WTC11 (cell line): ENCODE measurements at places on chromosomes 3 and 15.

DNA sequence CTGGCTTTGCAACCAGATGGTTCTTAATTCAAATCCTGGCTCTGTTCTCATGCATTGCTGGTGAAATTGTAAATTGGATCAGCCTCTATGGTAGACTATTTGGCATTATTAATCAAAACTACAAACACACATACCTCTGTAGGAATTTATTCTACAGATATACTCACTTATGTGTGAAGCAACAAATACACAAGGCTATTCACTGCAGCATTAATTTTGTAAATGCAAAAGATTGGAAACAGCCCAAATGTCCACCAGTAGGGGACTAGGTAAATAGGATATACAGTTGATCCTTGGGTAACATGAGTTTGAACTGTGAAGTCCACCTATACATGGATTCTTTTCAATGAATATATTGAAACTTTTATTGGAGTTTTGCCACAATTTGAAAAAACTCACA, 29.5 kb upstream of the LCTL start:
- no peak for DNase-seq

DNA sequence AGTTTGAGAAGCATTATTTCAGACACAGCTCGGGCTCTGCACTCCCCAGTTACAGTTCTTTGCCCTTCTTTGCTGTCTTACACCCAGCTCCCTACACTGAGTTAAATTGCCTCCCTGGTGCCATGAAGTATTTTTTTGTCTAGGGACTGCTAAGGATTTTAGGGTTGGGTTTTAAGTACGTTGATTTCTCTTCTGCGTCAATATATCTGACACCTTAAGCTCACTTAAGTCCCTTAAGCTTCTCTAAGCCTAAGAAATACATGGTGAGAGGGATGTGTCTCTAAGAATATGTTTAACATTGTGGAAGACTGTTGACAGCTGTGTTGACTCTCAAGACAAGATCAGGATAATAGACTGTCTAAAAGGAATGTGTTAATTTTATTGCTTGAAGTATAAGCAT, 400.5 kb downstream of the PTPRG start:
- no peak for DNase-seq

- DNase-seq: no peak
Observed at GRCh38 chr3:51382076-51382745, 2.9 kb upstream of the MANF start.

GRCh38 chr3:106715286-106715685, 662.0 kb upstream of the CCDC54 start:
- DNase-seq: no peak

DNA sequence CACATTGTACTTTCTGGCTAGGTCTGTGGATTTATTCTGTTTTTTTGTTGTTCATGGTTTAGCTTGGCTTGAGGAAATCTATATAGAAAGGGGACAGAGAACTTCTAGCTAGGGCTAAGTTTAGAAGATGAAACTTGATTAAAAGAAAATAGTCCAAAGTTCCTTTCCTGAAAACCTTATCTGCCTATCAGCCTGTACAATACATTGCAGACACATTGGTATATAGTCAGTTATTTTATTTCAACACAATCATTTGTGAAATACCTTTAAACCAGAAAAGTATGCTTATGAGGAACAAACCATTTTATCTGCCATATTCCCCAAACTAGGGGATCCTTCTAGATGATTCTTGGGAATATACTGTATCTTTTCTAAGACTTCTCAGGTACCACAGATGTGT, 147.3 kb upstream of the CGNL1 start:
- DNase-seq: no peak

DNA sequence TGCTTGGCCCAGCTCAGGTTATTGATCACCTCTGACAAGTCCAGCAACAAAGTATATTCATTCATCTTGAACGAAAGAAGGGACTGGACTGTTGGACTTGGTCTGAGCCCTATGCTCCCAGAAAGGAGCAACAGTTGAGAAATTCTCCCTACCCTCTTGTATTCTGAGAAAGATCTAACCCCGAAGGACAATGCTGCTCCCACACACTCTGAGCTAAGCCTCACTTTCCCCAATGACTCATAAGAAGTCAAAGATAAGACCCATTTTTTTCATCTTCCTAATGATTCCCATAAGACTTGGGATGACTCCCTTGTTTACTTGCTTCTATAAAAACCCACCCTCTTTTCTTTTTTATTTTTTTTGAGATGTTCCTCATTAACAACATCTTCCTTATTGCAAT, 549.4 kb upstream of the MDFIC2 start:
- no peak for DNase-seq

- DNase-seq: peak; percentile 67
Observed at GRCh38 chr15:79089331-79089889, 1.2 kb downstream of the RASGRF1 start.

- DNase-seq: no peak
Observed at GRCh38 chr15:53400986-53401385, 358.5 kb downstream of the WDR72 start.

DNA sequence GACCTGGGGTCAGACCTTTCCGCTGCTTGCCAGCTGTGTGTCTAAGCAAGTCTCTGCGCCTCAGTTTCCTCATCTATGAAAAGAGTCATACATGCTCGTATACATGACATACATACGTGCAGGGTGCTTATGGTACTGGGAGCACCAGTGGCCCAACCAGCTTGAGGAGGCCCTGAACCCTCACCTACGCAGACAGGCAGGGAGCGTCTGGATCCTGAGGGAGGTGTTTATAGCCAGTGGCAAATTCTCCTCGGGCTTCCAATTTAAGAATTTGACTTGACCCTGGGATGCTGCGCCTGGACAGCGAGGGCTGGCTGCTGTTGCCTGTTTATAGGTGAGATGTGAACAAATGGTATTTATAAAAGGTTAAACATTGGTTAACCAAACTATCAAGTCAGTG, 17.7 kb upstream of the FGD5 start:
- no peak for DNase-seq

DNA sequence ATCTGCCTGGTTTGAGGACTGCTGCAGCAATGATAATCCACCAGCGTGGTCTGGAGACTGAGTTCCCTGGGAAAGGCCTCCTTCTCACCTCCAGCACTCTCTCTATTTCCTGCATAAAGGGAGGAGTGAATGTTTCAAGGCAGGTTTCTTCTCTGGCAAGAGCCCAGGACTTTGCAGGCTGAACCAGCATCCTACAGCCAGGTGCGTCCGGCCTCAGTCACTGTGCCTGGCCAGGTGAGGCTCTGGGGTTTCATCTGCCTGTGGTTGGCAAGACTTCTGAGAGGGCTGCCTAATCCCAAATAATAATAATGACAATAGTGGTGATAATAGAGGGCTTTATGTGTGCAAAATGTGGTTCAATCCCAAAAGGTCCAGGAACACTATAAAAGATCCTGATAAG, 269.0 kb upstream of the TBC1D5 start:
- DNase-seq: no peak

DNA sequence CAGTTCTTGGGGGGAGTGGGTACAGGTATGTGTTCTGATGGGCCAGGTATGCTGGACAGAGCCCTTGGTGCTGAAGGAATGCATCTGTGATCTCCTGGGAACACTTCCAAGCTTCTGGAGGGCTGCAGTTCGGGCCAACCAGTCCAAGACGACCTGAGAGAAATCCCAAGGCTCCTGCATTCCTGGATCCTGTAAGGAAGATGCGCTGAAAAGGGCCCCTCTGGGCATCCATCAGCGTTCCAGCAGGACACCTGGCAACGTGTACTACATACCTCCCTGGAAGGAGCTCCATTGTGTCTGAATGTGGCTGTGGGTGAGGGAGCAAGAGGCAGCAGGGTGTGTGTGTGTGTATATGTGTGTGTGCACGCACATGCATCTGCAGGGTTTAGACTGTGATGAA, 144.7 kb downstream of the FAM43A start:
- no peak for DNase-seq

GRCh38 chr3:52193065-52193464, 4.9 kb upstream of the ALAS1 start:
- no peak for DNase-seq
